ENCODE measurements at places on chromosomes 2 and 18. TPM values are rescaled to one million over a fixed set of nuclear protein-coding genes. Genes with fewer than 3 reads are reported as not detected.

Gene PLEK
- total RNA-seq = 7.5 TPM

Gene HK2
- total RNA-seq = 1.3 TPM

Gene TSGA10
- 22.5 TPM for total RNA-seq

Gene TBR1
- total RNA-seq = not detected

DNA sequence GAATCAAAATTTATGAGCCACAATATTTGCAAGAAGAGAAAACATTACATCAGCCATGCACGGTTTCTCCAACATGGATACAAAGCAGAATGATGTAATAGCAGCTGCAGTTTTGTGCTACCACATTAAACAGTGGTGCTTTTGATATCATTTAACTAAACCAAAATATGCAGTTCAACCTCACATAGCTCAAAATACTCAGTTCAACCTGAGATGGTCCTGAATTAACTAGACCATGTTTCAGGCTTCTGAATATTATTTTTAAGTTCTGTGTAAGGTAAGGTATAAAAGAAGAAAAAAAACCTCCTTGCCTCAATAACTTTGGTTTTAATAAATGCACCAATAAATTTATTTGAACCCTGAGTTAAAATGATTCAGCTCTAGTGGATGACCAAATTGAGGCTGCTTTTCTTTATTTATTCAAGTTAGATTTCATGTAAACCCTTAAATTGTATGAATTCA lies 18.8 kb upstream of the TSPYL6 start:
- DNase-seq = no peak

- no peak for DNase-seq
These were observed 228.6 kb downstream of the CLIP4 start for GRCh38 chr2:29343830-29344229.

DNA sequence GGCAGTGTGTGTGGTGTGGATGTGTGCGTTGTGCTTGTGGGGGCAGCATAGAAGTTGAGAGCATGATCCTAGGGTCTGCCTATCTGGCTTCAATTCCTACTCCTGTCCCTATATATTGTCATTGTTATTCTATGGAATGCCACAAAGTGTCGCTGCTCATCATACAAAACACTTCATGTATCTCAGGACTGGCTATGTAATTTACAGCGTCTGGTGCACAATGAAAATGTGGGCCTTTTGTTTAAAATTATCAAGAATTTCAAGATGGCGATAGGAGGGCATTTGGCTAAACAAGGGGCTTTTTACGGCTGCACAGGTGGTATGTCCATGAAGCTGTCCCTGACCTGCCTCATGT lies 3.4 kb downstream of the SERPINB2 start:
- no peak for DNase-seq

GRCh38 chr2:9998916-9999654 lies 44.3 kb upstream of the KLF11 start:
- DNase-seq = peak; percentile 10

DNA sequence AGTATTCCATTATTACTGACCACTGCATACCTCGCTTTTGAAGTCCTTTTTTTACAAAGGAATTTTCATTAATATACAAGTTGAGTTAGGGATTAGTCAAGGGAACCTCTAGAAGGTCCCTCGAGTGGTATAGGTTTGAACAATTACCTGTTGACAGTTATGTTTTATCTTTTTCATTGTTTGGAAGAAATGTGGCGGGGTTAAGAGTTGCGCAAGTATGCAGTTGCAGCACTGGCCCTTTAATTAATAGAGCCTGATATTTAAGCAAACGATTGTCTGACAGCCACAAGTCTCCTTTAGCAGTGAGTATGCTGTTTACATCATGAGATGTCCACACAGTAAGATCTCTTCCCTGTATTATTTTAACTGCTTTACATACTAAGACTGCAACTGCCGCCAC lies 24.3 kb downstream of the KYNU start:
- no peak for DNase-seq

- no peak for DNase-seq
These were observed 218.3 kb upstream of the FBXO11 start for GRCh38 chr2:48124592-48124991.

GRCh38 chr2:45836740-45837139 lies 185.3 kb downstream of the PRKCE start:
- no peak for DNase-seq

DNA sequence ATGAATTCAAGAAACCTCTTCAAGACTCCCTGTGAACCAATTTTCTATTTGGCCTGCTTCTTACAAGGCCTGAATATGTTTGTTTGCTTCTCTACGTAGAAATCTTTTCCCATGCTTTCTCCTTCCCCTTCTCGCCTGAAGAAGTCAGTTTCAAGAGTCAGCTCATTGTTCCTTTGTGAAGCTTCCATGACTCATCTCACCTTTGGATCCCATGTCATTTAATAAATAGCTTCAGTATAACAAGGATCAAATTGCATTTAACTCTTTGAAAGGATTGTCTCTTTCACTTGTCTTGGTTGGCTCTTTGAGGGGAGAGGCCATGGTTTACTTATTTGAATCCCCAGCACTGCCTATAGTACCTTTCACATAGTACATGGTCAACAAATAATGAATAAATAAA lies 28.4 kb downstream of the CPS1 start:
- no peak for DNase-seq

DNA sequence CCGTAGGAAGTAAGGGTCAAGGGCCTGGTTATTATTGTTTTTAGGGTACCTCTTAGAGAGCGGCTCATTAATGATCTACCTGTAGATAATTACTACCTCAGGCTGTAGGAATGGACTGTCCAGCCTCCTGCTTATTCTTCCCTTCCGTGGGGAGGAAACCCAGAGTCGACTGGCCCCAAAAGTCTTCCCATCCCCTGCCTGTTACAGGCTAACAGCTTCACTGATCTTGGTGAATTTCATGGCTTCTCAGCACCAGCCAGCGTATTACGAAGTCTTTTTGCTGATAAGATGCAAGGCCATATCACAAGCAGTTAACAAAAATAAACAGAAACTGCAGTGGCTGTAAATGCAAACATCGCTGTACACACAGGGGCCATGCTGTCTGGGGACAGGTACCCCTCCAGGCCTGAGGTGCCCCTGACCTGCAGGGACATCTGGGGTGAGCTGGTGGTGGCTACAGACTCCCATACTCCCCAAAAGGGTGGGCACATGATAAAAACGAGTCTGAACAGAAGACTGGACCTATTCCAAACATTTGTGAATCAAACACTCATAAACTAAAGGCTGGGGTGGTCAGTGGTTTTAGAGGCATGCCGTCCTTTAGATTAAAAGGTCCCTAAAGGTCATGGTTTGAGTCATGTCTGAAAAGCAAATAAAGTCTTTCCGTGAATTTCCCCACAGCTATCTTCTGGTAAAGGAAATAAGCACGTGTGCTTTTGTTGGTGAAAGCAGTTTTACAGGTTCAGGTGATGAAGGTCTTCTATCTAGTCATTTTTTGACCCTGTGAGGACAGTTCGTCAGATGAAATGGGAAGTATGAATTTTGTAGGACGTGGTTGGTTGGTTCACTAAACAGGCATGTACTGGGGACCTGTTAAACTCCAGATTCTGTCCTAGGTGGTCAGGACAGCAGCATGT lies 36.7 kb downstream of the TTC39C start:
- no peak for DNase-seq

DNA sequence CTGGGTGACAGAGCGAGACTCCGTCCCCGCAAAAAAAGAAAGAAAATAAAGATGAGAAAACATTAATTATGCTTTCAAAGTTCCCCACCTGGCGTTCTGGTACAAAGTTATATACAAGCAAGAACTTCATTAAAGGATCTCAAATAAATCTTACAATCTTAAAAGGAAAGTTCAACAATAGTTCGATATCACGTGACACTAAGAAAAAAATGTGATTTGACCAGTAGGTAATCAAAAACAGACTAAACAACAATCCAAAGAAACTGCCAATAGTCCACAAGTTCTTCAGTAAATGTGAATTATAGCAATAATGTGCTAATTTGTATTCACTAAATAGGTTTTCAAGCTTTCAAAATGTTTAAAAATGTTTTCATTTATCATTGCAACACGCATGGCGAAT lies 130.4 kb downstream of the NRXN1 start:
- DNase-seq = no peak

GRCh38 chr2:74815941-74816340 lies 18.0 kb upstream of the HK2 start:
- DNase-seq = no peak

DNA sequence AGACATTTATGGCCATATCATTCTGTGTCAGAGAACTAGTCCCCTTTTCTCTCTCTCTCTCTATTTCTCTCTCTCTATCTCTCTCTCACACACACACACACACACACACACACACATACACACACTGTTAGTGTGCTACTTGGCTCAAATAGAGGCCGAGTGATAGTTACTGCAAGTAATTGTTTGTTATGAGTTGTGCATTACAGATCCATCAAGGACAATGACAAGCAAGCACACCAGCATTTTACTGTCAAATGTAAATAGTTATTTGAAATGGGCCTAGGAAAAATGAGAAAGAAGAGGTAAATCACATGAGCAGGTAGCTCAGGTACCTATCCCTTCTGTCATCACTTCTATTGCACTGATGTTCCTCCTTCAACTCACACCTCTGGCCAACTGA lies 122.4 kb upstream of the CDH7 start:
- DNase-seq = no peak

- DNase-seq = no peak
These were observed 399.1 kb downstream of the PLCL1 start for GRCh38 chr2:198203336-198204069.

GRCh38 chr2:8496617-8497016 lies 185.2 kb upstream of the ID2 start:
- DNase-seq = no peak

- DNase-seq = peak; percentile 14
These were observed 54.1 kb upstream of the HS6ST1 start for GRCh38 chr2:128372621-128373341.

DNA sequence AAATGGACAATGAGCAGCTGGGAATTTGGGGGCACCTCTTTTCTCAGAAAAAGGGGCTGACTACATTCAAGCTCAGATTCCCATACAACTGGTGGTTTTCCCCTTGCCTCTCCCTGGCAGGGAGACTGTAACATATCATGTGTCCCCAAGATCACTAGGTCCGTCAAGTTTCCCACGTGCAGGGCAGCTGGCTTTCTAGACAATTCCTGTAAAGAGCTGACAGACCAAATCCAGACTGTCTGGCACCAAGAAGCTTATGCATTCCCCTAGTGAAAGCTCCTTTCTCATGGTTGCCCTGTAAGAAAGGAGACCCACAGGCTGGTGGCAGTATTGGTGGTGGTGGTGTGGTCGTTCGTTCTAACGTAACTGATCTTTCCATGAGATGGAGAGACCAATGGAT lies 48.8 kb downstream of the THUMPD2 start:
- no peak for DNase-seq

Measured in uterus (tissue), 4 donors.